ENCODE measurements at places on chromosomes 12 and 14. TPM values are rescaled to one million over a fixed set of nuclear protein-coding genes. Genes with fewer than 3 reads are reported as not detected.
A peak's percentile ranks its signal among the peaks of the same experiment; 100 is the strongest.

VPS33A gene
- total RNA-seq, result 33.4 TPM

DNA sequence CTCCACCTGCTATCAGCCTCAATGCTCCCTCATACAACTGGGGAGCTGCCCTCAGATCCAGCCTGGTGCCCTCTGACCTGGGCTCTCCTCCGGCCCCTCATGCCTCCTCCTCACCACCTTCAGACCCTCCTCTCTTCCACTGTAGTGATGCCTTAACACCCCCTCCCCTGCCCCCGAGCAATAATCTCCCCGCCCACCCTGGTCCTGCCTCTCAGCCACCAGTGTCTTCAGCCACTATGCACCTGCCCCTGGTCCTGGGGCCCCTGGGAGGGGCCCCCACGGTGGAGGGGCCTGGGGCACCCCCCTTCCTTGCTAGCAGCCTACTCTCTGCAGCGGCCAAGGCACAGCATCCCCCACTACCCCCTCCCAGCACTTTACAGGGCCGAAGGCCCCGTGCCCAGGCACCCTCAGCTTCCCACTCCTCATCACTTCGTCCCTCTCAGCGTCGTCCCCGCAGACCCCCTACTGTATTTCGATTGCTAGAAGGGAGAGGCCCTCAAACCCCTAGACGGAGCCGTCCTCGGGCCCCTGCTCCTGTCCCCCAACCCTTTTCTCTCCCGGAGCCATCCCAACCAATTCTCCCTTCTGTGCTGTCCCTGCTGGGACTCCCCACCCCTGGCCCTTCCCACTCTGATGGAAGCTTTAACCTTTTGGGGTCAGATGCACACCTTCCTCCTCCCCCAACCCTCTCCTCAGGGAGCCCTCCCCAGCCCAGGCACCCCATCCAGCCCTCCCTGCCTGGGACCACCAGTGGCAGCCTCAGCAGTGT lies 3.2 kb downstream of the MBD6 start:
- DNase-seq, result no peak

BDKRB2 gene
- total RNA-seq, result 0.54 TPM

DNA sequence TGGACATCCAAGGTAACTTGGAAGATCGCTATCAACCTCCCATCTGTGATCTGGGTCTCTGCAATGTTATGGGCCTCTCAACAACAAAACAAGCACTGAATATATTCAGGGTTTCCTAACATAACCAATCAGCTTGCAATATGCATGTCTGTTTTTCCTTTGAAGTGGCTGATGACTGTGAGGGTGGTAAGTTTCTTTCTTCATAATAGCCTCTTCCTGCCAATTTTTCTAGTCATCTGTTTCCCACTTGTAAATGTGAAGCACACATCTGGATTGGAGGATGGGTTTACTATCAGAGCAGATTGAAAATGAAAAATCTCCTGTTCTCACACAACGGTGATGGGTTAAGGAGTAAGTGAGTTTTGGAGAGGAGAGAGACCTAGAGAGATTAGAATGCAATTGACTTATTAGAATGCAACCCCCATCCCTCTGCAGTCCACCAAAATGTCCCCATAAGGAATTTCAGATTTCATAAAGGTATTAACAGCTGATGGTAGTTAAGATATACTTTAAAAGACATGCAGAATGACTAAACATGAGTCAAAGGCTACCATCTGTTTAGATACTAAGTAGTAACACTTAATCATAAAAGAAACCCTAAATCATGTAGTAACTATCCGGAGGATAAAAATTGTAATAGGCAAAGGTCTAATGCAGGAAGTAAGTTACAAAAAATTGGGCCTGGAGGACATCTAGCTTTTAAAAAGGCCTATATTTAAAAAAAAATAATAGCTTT lies 58.4 kb upstream of the SAV1 start:
- no peak for DNase-seq

DNA sequence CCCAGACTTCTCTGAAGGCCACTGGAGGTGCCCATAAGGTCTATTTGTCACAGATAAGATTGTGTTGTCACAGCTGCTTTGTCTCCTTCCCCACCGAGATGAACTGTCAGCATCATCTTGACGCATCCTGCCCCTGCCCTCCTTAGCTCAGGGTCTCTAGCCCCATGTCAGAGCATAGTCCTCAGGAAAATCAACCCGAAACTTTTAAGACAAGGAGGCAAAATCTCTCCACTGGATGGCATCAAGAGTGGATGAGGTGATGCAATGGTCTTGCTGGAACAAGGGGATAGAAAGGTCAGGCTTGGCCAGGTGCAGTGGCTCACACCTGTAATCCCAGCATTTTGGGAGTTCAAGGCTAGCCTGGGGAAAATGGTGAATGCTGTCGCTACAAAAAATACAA lies 8.2 kb downstream of the KRT79 start:
- no peak for DNase-seq

OTUB2 gene
- total RNA-seq, result 4.1 TPM

DNA sequence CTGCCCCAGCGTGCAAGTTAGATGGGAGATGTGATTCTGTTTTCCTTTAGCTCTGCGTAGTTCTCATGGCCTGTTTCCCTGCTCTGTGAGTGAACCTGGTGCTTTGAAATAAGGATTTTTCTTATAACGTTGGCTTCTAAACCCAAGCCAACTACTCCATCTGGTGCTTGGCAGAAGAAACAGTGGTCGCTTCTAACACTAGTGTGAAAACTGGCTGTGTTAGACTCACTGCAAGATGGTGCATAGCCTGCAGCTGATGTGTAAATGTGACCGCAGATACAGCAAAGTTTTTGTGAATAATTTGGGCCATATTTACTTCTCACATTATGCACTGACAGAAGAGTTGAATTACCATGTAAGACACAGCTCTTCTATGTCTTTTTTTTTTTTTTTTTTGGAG lies 12.2 kb downstream of the GTF2H3 start:
- DNase-seq, result no peak

DNA sequence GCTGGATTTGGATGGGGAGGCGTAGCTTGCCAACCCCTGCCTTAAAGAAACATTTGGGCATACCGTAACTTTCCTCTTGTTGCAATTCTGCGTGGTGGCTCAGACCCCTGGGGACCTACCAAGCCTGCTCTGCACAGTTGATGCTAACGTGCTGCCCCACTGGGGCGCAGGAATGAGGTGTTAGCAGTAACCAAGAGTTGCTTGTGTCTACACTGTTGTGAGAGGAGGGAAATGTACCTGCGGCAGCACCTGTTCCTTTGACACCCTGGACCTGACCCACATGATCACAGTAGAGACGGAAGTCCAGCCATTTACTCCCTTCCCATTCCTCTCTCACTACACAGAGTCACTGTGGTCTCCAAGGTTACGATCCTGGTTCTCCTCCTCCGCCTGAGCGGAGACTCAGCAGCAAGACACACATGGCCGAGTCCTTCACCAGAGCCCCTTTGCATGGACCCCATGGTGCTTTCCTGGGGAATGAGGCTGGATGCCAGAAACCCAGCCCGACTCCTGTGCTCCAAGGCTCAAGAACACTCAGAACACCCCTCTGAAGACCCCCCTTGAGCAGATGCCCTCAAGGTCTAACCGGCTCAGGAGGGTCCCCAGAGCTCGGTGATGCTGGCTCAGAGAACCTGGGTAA lies 84.8 kb downstream of the FBXL14 start:
- DNase-seq, result no peak

GRCh38 chr12:98856897-98857540 lies 211.9 kb downstream of the APAF1 start:
- DNase-seq, result peak; percentile 89

- peak; percentile 35 for DNase-seq
Measured at GRCh38 chr12:74906224-74906623, 303.4 kb downstream of the KCNC2 start.

DNA sequence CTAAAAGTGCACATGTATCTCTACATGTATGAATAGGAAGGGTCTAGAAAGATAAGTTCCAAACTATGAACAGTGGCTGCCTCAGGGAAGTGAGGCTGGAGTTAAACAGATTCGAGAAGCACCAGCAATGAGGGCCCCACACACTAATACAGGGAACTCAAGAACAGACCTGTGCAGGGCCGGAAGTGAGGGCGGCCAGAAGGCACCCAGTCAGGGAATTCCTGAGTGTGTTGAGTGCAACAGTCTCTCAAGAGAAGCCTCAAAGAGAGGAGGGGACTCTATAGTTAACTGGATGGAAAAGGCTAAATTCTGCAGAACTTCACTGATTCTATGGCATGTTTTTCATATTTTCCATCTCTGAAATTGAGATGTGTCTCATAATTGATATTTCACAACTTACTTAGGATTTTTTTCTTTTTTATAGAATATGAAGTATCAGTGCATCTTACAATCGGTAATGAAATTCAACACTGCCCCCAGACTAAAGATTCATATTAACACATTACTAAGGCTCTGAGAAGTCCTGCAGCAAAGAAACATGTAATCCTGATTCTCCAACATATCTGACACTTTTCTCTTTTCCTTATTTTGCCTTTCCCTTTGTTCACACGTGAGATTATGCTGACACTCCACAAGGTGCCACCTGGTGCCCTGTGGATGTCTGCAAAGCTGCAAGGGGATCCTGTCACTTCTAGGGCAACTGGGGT lies 61.3 kb downstream of the CHGA start:
- DNase-seq, result no peak

- DNase-seq, result no peak
Measured at GRCh38 chr12:125515887-125516286, 450.7 kb downstream of the AACS start.

DNA sequence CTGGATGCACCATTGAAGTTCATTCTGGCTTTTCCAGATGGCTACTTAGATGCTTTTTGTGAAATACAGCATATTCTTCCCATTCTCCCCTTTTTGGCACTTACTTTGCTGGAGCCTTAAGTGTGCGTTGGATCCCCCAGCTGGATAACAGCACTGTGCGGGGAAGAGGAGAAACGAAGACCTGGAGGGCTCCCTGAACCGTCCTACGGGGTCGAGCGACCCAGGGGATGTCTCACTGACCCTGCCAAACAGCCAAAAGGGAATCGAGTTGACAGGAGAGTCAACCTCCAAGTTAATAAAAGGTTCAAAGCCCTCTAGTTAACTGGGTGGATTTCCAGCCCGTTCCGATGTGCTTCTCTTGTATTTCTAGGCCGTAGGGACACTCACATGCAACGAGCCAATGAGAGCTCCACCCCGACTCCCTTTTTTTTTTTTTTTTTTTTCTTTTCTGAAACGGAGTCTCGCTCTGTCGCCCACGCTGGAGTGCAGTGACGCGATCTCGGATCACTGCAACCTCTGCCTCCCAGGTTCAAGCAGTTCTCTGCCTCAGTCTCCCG lies 1.0 kb upstream of the CAMKK2 start:
- peak; percentile 54 for DNase-seq

LRRC74A gene
- total RNA-seq, result not detected

GRCh38 chr14:99597911-99598600 lies 6.0 kb downstream of the CCDC85C start:
- DNase-seq, result no peak

VASH1 gene
- total RNA-seq, result 3.7 TPM

DNA sequence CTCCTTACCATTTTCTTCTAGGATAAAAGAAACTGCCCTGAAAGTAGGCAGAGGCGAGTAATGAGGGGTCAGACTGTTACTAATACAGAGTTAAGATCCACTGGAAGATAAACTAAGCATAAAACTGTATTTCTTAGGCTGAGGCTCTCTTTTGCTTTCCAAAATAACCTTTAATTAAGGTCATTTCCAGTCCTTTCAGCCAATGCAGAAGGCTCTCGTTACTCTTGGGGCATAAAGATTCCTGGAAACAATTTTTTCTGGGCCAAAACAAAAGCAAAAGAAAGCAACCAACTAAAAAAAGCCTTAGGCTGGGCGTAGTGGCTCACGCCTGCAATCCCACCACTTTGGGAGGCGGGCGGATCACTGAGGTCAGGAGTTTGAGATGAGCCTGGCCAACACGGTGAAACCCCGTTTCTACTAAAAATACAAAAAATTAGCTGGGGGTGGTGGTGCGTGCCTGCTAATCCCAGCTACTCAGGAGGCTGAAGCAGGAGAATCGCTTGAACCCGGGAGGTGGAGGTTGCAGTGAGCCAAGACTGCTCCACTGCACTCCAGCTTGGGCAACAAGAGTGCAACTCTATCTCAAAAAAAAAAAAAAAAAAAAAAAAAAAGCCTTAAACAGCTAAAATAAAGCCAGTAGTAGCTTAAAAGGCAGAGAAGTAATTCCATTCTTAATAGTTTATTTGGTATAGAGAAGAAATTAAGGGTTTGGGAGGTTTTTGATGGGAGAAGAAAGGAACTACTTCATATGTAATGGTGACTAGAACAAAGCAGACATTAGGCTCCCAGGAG lies 68.9 kb upstream of the STAC3 start:
- DNase-seq, result no peak

SLCO1B1 gene
- 0.24 TPM for total RNA-seq

GRCh38 chr12:82625523-82625922 lies 61.2 kb upstream of the TMTC2 start:
- DNase-seq, result peak; percentile 12

DNA sequence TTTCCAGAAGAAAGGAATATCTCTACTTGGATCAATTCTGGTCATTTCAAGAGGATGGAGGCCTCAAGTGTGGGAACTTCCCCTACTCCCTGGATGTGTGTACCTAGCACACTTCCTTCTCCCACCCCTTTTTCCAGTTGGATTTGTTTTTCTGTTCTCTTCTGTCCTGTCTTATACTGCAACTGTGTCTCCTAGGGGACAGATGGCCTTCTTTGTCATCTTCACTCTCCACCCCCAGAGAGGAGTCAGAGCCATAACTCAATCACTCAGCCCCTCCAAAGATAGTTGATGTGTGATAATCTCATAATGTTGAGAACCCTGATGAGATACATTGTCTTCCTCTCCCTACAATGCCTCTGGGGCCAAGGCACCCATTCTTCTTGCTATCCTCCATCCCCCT lies 2.1 kb upstream of the DTX3 start:
- DNase-seq, result no peak

DNA sequence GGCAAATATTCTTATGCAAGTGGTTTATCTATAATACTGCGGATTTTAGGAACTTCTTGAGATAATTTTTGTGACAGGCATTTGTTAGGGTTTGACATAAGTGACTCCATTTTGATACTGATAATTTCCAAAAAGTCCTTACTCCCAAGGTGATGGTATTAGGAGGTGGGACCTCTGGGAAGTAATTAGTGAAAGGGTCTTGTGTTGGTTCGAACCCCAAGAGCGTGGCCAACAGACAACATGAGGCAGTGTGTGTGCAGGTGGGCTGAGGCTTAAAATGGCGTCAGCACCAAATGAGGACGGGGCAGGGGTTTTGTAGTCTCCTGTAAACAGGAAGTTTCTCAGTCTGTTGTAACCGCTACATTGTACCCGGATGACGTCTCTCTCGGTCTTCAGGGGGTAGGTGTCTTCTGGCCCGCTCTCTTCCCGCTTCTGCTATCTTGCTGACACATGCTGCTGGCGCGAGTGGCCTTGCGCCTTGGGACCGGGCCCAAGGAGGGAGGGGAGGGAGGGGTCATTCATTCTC lies 1.7 kb upstream of the C12orf43 start:
- no peak for DNase-seq

GRCh38 chr12:31584782-31585181 lies 6.2 kb downstream of the DENND5B start:
- DNase-seq, result no peak

NDUFA12 gene
- 123 TPM for total RNA-seq

DNA sequence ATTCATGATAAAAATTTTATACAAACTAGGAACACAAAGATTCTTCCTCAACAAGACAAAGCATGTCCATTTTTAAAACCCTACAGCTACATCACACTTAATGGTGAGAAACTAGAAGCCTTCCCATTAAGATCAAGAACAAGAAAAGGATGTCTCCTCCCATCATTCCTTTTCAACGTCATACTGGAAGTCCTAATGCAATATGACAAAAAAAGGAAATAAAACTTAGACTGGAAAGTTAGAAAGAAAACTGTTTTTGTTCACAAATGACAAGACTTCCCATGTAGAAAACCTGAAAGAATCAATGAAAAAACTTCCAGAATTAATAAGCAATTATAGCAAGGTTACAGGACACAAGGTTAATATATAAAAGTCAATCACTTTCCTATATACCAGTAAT lies 82.5 kb downstream of the NUMB start:
- no peak for DNase-seq
